ENCODE measurements at places on chromosomes 3 and 15. TPM values are rescaled to one million over a fixed set of nuclear protein-coding genes. Genes with fewer than 3 reads are reported as not detected.

CDC25A gene
- 63.0 TPM for total RNA-seq

DNA sequence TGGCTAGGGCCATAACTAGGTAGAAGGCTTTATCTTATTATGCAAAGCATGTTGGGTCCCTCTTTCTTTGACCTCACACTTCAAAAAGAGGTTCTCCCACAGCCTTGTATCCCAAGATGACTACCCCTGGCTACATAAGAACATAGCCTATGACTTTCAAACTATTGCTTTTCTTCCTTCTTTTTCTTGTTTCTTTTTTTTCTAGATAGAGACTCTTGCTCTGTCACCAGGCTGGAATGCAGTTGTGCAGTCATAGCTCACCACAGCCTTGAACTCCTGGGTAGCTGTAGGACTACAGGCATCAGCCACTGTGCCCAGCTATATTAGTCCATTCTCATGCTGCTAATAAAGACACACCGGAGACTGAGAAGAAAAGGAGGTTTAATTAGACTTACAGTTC lies 47.2 kb downstream of the DIPK2A start:
- H3K27me3 ChIP-seq: no peaks in the 10 kb centered on the region
- no peak overlapping the region for H3K4me3 ChIP-seq
- peaks cover 5% of the 10 kb centered on the region for H3K4me1 ChIP-seq
- no peaks in the 10 kb centered on the region for H3K36me3 ChIP-seq
- DNase-seq: no peak

DNA sequence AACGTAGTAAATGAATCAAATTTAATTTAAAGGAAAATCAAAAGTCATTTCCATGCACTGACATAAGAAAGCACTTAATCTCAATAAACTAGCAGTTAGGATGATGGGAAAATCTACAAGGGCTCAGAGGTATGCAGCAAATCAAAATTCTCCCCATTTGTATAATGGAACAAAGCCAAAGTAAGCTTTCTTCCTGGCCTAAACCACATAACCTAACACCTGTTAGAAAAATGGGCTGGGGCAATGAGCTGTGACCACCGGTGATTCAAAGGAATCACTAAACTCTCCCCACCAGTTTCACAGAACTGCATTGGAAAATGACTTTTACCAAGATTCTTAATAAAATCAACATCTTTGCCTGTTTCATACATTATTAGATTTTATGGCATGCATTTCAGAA lies 1024.3 kb downstream of the FHIT start:
- H3K4me3 ChIP-seq: no peak overlapping the region
- H3K27me3 ChIP-seq: no peaks in the 10 kb centered on the region
- no peaks in the 10 kb centered on the region for H3K4me1 ChIP-seq
- DNase-seq: no peak
- H3K27ac ChIP-seq: no peak overlapping the region

ACKR4 gene
- not detected for total RNA-seq

DNA sequence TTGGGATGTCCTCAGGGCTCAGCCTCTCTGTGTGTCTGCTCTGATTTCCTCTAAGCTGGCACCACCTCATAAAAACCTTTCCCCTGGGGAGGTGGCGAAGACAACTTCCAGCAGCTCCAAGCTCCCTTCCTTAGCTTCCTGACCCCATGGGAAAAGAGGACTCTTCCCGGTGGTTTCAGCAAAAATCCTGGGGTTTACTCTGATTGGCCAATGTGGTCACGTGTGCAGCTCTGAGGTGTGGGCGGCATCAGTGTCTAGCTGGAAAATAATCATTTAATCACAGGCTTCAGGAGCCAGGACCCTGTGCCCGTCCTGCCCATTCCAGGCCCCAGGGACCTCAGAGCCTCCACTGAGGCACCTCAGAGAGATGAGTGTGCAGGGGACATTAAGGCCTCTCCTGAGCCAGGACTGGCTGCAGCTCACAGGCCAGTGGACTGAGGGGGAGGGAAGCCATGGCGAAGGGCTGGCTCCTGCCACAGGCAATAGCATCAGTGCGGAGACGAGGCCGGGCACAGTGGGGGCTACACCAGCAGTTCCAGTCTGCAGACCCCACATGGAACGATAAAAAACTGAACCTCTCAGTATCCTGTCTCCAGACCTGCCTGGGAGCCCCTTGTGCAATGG lies 104.1 kb downstream of the TPRA1 start:
- no peak overlapping the region for H3K27ac ChIP-seq
- peaks cover 3% of the 10 kb centered on the region for H3K4me1 ChIP-seq
- DNase-seq: no peak
- H3K36me3 ChIP-seq: no peaks in the 10 kb centered on the region
- no peaks in the 10 kb centered on the region for H3K27me3 ChIP-seq
- H3K4me3 ChIP-seq: no peak overlapping the region

- DNase-seq: no peak
- H3K4me3 ChIP-seq: no peak overlapping the region
- no peaks in the 10 kb centered on the region for H3K4me1 ChIP-seq
- no peak overlapping the region for H3K27ac ChIP-seq
- no peaks in the 10 kb centered on the region for H3K36me3 ChIP-seq
Measured at GRCh38 chr3:70854108-70854507, 541.7 kb upstream of the MDFIC2 start.

DNA sequence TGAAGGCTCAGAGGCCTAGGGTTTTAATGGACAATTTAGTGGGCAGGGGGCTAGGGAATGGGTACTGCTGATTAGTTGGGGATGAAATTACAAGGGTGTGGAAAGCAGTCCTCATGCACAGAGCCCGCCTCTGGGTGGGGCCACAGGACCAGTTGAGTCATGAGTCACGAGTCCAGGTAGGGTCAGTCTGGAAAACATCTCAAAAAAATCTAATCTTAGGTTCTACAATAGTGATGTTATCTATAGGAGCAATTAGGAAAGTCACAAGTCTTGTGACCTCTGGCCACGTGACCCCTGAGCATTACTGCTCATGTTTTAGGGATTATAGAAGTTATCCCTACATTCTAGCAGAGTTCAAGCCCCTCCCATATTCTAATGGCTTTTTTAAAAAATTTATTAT lies 18.6 kb upstream of the IREB2 start:
- no peaks in the 10 kb centered on the region for H3K36me3 ChIP-seq
- no peak for DNase-seq
- H3K4me3 ChIP-seq: no peak overlapping the region
- H3K4me1 ChIP-seq: peaks cover 11% of the 10 kb centered on the region
- no peak overlapping the region for H3K27ac ChIP-seq

DNA sequence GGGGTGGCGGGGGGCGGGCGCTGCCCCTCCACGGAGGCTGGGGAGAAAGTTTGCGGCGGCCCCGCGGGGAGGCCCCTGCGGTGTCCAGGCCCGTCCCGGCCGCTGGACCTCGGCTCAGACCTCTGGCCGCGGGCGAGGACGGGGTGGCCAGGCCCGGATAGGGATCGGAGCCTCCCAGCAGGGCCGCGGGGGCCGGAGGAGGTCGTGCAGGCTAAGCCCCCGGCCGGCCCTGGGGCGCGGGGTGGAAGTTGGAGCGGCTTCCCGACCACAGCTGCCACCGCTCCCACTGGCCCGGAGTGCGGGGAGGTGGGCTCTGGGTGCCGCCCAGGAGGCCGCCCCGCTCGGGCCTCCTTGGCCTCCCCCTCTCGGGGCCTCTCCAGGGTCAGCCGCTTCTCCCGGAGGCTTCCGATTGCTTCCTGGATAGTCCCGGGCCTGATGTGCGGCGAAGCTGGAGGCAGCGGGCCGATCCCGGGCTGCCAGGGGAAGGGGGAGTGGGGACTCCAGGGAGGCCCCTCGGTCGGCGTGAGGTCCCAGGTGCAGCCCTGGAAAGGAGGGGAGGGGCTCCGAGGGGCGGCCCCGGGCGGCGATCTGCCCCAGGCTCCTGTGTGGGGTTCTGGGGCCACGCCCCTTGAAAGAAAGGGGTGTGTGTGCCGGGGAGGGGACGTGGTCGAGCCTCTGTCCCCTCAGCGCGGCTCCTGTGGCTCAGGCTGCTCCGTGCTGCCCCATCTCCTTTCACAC lies 907 bp downstream of the PLXNA1 start:
- no peak overlapping the region for H3K27ac ChIP-seq
- peak overlapping the region; percentile 70 for H3K4me3 ChIP-seq
- H3K4me1 ChIP-seq: peaks cover 12% of the 10 kb centered on the region
- peaks cover 11% of the 10 kb centered on the region for H3K27me3 ChIP-seq
- DNase-seq: peak; percentile 29

GRCh38 chr3:151124476-151124875 lies 39.0 kb downstream of the MED12L start:
- H3K27me3 ChIP-seq: no peaks in the 10 kb centered on the region
- no peak for DNase-seq
- no peak overlapping the region for H3K4me3 ChIP-seq
- no peaks in the 10 kb centered on the region for H3K36me3 ChIP-seq
- H3K4me1 ChIP-seq: peaks cover 6% of the 10 kb centered on the region

DNA sequence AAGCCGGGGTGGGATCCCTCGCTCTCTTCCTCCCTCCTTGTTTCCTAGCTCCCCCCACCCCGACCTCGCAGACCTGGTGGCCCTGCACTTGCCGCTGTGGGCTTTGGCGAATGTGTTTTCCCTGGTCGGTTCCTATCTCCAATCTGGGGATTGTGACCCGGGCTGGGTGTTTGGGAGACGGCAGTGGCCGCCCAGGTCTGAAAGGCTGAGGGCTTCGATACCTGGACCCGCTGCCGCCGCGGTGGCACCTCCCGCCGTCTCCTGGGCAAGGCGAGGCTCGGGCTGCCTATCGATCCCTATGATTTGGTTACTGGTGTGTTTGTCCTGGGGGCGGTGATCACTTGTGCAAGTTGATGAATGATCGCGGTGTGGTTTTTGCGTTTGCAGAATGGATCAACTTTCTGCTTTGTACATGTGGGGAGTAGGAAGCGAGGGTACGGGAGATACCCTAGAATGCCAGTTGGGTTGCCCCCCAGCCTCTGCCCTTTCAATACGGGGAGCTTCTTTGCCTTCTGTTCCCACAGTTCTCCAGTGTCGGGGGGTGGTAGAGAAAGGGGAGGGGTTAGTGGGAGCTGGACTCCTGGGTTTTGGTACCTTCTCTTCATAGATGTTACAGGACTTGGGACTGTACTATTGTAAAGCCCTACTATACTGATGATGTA lies 3.0 kb downstream of the BBX start:
- DNase-seq: peak; percentile 7
- peaks cover 26% of the 10 kb centered on the region for H3K4me1 ChIP-seq
- H3K27me3 ChIP-seq: no peaks in the 10 kb centered on the region
- H3K36me3 ChIP-seq: peaks cover 8% of the 10 kb centered on the region

DNA sequence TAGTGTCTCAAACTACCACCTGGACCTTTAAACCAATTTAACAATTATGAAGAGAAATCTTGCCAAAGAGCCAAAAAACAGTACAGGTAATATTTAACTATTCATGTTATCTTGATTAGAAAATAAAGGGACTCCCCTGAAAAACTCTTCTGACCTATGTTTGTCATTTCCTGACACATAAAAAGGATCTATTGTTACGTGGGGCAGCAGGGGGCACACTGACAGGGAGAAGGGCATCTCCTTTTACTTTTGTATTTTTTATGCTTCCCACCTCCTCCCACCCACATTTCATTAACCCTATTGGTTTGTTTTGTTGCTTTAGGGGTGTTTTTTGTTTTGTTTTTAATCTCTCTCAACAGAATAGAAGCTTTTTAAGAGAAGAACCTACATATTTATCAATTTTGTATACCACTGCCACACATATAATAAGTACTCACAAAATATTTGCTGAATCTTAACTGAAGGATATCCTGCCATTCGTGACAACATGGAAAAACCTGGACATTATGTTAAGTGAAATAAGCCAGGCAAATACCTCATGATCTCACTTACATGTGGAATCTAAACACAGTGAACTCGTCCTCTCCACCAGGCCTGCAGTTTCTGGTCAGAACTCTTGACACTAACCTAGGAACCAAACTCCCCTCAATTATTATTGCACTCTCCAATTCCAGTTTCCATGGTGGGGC lies 17.7 kb downstream of the STAG1 start:
- DNase-seq: no peak
- H3K27ac ChIP-seq: no peak overlapping the region
- H3K4me1 ChIP-seq: peaks cover 34% of the 10 kb centered on the region
- H3K4me3 ChIP-seq: peak overlapping the region; percentile 11
- no peaks in the 10 kb centered on the region for H3K27me3 ChIP-seq
- H3K36me3 ChIP-seq: no peaks in the 10 kb centered on the region

RETNLB gene
- total RNA-seq: not detected

DNA sequence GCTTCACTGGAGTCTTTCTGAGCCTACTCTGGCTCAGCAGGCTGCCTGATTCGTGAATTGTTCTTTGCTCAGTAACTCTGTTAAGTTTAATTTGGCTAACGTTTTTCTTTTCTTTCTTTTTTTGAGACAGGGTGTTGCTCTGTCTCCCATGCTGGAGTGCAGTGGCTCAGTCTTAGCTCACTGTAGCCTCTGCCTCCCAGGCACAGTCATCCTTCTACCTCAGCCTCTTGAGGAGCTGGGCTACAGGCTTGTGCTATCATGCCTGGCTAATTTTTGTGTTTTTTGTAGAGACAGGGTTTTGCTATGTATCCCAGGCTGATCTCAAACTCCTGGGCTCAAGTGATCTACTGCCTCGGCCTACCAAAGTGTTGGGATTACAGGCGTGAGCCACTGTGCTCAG lies 165.0 kb downstream of the PEX5L start:
- no peaks in the 10 kb centered on the region for H3K27me3 ChIP-seq
- no peaks in the 10 kb centered on the region for H3K36me3 ChIP-seq
- no peak overlapping the region for H3K27ac ChIP-seq
- no peak overlapping the region for H3K4me3 ChIP-seq
- no peaks in the 10 kb centered on the region for H3K4me1 ChIP-seq

GRCh38 chr3:76561494-76562236 lies 478.2 kb upstream of the ROBO2 start:
- H3K4me1 ChIP-seq: peaks cover 6% of the 10 kb centered on the region
- no peak for DNase-seq
- H3K36me3 ChIP-seq: no peaks in the 10 kb centered on the region
- H3K4me3 ChIP-seq: no peak overlapping the region
- H3K27me3 ChIP-seq: no peaks in the 10 kb centered on the region
- H3K27ac ChIP-seq: no peak overlapping the region

GRCh38 chr15:52318729-52319500 lies 23.3 kb upstream of the MYO5C start:
- no peak overlapping the region for H3K27ac ChIP-seq
- H3K4me3 ChIP-seq: no peak overlapping the region
- no peaks in the 10 kb centered on the region for H3K27me3 ChIP-seq
- no peak for DNase-seq

DTWD1 gene
- total RNA-seq: 28.5 TPM

SERPINI2 gene
- 0.86 TPM for total RNA-seq

DNA sequence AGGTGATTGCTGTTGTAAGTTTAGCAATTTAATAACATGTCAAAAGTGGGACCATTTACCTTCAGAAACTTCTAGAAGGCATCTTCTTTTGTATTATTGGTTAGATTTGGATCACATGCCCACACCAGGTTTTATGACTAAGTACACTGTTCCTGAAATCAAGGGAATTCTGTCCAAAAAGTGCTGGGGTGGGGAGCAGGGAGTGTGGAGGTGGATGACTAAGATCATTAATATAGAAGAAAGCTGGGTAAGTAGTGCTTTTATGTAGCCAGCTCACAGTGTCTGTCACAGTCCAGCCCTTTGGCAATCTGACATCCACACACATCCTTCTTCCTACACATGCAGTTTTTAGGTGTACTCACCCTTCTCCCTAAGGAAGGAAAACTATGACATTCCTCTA lies 120.0 kb downstream of the TMCO5A start:
- H3K36me3 ChIP-seq: no peaks in the 10 kb centered on the region
- H3K27ac ChIP-seq: no peak overlapping the region
- H3K27me3 ChIP-seq: no peaks in the 10 kb centered on the region
- H3K4me3 ChIP-seq: no peak overlapping the region
- DNase-seq: no peak
- peaks cover 33% of the 10 kb centered on the region for H3K4me1 ChIP-seq

CSTA gene
- not detected for total RNA-seq
